ENCODE measurements at places on chromosomes 6 and 20. TPM values are rescaled to one million over a fixed set of nuclear protein-coding genes. Genes with fewer than 3 reads are reported as not detected.

Gene PAK5
- total RNA-seq = not detected

Gene CD40
- 4.1 TPM for total RNA-seq

Gene RSPH9
- total RNA-seq = not detected

Gene IL20RA
- total RNA-seq = not detected

Gene TAAR9
- not detected for total RNA-seq

Gene PRR18
- 0.09 TPM for total RNA-seq

Gene GPLD1
- total RNA-seq = 0.64 TPM

Gene ZNF334
- total RNA-seq = 1.4 TPM

Gene CST4
- total RNA-seq = not detected

Gene OTOR
- total RNA-seq = not detected

Gene ADAT2
- total RNA-seq = 19.6 TPM

Gene C6orf163
- total RNA-seq = 1.5 TPM

Gene GRM1
- total RNA-seq = not detected

Gene MCM9
- 25.2 TPM for total RNA-seq

Gene HLA-DRB5
- total RNA-seq = 0.82 TPM

Gene CSE1L
- 161 TPM for total RNA-seq

Gene GJA10
- total RNA-seq = not detected

Gene AGPAT4
- 2.8 TPM for total RNA-seq

Gene MEI4
- not detected for total RNA-seq

Gene CRISP3
- not detected for total RNA-seq

Gene RAB44
- total RNA-seq = not detected

Gene C6orf120
- total RNA-seq = 23.6 TPM

Gene COL10A1
- not detected for total RNA-seq

Gene GABRR2
- total RNA-seq = 0.24 TPM

Gene MCHR2
- total RNA-seq = not detected

Gene RSPO4
- not detected for total RNA-seq

Gene KHDC1L
- not detected for total RNA-seq
